HS-5 (cell line): ENCODE measurements at places on chromosomes 3 and 15.

DNA sequence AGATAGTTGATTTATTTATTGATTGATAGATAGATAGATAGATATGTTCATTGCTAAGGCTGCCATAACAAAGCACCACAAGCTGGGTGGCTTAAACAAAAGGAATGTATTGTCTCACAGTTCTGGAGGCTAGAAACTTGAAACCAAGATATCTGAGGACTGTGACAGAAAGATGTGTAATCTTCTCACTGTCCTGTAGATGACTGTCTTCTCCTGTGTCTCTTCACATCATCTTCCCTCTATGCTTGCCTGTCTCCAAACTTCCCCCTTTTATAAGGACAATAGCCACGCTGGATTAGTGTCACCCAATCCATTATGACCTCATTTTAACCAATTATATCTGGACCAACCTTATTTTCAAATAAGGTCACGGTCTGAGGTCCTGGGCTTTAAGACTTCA, 40.9 kb downstream of the GNB4 start:
- no peak for DNase-seq

GRCh38 chr15:90588427-90588826, 58.7 kb downstream of the CRTC3 start:
- DNase-seq: no peak

GRCh38 chr3:20809356-20809755, 623.4 kb upstream of the SGO1 start:
- DNase-seq: no peak

GRCh38 chr15:80172401-80172800, 19.6 kb downstream of the FAH start:
- DNase-seq: no peak

GRCh38 chr3:129035360-129036221, 25.0 kb upstream of the GP9 start:
- DNase-seq: no peak

GRCh38 chr3:152322756-152323155, 54.0 kb downstream of the MBNL1 start:
- DNase-seq: no peak

- DNase-seq: peak; percentile 18
Observed at GRCh38 chr3:48273594-48274211, 32.8 kb downstream of the ZNF589 start.

DNA sequence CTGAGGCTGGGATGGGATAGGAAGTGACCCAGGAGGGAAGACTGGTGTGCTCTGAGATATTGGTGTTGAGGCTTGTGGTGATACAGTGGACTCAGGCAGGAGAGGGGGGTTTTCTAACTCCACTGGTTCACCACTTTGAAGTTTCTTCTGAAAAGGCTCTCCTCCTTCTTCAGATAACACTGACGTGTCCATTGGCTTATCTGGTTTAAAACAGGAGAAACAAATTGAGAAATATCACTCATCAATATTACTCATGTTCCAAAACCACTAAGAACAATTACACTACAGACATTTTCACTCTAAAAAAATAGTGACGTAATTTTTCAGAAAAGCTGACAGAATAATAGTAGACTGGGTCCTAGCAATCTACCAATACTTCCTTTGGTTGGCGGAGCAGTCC, 23.1 kb downstream of the TP53BP1 start:
- DNase-seq: peak; percentile 78

DNA sequence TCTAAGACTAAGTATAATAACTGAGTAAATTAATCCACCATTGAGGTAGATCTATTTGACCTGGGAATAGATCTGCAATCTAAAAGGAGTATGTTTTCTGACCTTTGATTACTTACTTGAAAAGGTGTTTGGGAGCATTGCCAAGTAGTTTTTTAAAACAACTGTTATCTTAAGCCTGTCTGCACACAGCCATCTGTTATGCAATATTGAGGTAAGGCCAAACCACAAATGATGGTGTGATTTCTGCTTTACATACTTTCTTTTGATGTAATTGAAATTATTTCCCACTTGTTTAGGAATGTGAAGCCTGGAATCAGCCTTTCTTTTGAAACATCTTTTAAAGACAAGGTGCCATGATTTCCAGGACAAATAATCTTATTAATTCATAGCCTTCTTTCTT, 274.0 kb downstream of the BBX start:
- DNase-seq: peak; percentile 19

DNA sequence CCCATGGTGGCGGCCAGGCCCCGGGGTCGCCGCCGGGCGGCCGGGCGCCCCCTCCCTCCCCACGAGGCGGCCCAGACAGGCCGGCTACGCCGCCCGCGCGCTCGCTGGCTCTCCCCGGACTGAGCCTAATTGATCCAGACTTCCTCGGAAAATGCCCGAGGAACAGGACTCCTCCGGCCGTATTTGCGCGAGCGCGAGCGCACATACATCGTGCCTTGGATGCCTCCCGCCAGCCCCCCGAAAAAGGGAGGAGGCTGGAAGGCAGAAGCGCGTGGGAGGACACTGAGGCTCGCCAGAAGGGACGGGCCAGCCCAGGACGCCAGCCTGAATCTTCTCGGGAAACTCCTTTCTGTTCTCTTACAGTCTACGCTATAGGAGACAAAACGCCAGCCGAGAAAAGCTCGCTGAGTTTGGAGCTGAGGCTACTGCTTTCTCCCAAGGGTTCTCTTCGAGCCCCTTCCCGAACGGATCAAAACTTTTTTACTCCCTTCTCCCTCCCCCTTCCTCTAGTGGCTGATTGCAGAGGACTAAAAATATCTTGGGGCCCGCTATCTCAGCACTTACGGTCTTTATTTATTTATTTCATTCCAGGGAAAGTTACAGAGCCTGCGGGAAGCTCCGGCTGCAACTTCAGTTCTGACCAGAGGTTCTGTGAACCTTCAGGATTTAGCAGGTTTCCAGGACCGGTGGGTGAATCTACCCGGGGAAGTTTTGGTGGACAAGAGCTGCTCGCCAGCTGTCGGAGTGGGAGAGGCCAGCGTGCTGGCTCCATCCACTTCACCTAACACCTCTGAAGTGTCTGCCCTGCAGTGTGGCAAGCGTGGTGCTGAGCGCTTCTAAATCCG, at the start of gene PDZRN3:
Gene PDZRN3 (minus strand): TSS at position 121 of the 845 bp plus-strand sequence.
- DNase-seq: peak; percentile 49

- no peak for DNase-seq
Observed at GRCh38 chr3:197038679-197039462, 9.3 kb upstream of the MELTF start.

GRCh38 chr3:100144255-100144866, 30.1 kb upstream of the FILIP1L start:
- no peak for DNase-seq

- DNase-seq: no peak
Observed at GRCh38 chr3:148729476-148730055, 31.9 kb downstream of the AGTR1 start.

- no peak for DNase-seq
Observed at GRCh38 chr15:26887926-26888666, 21.2 kb downstream of the GABRA5 start.

- no peak for DNase-seq
Observed at GRCh38 chr3:38094999-38095398, 41.9 kb downstream of the ACAA1 start.

GRCh38 chr15:39834256-39834655, 51.6 kb upstream of the FSIP1 start:
- peak; percentile 56 for DNase-seq

- no peak for DNase-seq
Observed at GRCh38 chr3:113897373-113897777, 50.4 kb upstream of the ZDHHC23 start.

DNA sequence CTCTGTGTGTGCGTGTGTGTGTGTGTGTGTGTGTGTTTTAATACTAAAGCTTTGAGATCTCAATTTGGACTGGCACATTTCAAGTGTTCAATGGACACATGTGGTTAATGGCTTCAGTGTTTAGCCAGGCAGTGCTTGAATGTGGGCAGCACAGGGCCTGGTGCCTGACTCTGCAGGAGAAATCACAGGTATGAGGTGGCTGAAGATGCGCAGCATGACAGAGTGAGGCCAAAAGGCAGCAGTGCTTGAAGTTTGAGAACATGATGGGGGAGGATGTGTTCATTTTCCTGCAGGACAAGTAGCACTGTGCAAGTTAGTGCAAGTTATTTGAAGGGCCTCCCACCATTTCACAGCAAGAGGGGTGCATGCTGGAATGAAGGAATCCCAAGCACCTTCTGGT, 620.5 kb upstream of the TBL1XR1 start:
- no peak for DNase-seq

- DNase-seq: no peak
Observed at GRCh38 chr3:113548501-113548900, 16.1 kb downstream of the SIDT1 start.

GRCh38 chr3:48588230-48588629, 6.9 kb downstream of the COL7A1 start:
- DNase-seq: no peak

DNA sequence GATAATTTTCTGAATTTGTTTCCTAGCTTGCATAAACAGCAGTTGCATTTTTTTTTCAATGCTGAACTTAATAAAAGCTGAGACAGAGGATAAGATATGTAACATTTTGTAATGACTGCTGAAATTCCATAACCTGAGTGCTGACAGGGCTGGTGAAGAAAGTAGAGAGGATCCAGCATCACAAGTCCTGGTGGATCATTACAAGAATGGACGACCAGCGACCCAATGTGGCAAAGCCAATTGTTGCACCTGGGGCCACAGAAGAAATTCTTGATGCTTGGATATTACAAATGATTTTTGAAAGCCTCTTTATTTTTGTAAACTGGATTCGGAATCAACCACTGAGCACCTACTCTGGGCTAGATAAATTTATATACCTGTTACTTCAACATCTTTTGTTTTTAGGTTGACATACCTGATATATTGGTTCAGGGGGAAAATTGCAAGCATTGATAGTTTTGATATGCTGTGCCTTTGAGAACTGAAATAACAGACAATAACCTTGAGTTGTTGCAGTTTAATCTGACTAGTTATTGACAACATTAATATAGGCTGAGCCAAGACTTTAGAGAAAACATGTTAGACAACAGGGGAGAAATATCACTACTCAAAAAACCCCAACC, 3.9 kb upstream of the ACTL6A start:
- DNase-seq: peak; percentile 28

DNA sequence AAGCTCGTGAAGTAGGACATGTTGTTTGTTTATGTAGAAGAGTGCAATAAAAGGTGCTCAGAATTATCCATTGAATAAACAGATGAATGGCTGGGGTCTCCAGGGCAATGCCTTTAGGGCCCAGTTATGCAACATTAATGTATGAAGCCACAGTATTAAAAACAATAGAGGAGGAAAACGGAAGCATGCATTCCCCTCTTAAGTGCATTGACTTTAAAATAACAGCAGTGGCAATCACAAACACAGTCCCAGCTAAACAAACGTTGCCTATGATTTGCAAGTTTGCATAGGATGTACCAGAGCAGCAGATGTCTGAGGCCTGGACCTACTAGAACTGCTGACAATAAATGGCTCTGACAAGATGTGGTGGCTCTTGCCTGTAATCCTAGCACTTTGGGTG, 60.6 kb upstream of the GCNT3 start:
- DNase-seq: no peak

GRCh38 chr3:105137911-105138310, 228.8 kb upstream of the ALCAM start:
- DNase-seq: no peak

DNA sequence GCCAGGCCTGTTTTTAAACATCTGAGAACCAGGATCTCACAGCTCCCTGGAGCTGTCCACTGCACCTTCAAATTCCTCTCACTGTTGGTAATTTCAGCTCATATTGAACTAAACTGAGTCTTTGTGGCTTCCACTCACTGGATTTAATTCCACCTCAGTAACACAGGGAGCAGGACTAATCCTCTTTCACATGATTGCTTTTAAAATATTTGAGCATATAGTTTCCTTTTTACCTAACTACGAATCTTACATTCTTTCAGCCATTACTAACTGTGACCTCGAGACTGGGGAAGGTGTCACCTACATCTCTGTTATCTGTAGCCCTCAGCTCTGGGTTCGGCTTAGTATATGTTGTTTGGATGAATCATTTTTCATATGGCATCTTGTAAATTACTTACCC, 194.3 kb upstream of the C2CD4B start:
- no peak for DNase-seq

DNA sequence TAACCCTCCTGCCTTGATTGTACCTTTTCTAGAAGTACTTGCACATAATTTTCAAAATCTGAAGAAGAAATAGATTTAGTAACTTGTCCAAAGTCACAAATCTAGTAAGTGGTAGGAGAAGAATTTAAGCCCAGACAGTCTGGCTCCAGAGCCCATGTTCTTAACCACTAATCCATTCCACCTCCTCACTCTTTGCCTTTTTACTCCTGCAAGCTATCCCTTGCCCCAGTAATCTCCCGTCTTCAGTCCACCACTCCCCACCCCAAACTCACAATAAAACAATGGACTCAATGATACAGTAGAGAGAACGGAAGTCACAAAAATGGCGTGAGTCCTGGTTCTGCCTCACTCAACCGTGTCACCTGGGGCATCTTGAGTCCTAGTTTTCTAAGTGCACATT, 48.7 kb downstream of the SETMAR start:
- DNase-seq: no peak

- DNase-seq: no peak
Observed at GRCh38 chr3:112744825-112745566, 101.7 kb downstream of the CD200R1L start.

DNA sequence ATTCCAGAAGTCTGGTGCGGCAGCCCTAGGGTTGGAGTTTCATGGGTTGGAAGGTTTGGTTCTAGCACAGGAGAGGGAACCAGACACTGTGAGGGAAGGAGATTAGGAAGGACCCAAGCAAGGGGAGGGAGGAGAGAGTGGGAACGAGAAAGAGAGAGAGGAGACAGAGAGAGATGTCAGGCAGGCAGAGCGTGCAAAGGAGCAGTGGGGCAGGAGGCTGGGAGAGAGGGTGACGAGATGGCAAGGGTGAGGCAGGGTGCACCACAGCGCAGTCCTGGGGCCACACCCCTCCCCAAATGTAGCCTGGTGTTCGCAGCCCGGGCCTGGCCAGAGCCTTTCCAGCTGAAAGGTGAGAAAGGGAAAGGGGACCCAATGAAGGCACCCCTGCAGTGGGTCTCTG, 162.9 kb upstream of the TLE3 start:
- no peak for DNase-seq

DNA sequence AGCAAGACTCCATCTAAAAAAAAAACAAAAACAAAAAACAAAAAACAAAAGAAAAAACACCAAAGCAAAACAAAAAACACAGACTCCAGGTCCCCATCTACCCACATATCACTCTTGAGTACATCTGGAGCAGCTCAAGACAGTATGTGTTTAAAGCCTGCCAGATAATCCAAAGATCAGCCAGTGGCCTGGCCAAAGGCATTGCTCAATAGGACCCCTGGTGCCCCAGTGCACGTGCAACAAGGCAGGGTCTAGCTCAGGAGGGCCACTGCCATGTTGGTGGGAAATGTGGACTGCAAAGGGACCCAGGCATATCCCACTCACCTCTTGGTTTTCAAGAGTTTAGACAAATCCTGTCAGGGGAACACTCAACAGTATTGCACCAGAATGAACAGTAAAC, 279.5 kb downstream of the RPLP1 start:
- DNase-seq: no peak

GRCh38 chr15:101568309-101568708, 78.8 kb upstream of the PCSK6 start:
- DNase-seq: no peak

GRCh38 chr3:71602256-71602655, 18.7 kb upstream of the FOXP1 start:
- DNase-seq: no peak

- DNase-seq: no peak
Observed at GRCh38 chr3:59908701-59909100, 858.9 kb upstream of the CFAP20DC start.

- DNase-seq: no peak
Observed at GRCh38 chr3:112675943-112676535, 35.1 kb upstream of the CCDC80 start.

GRCh38 chr3:141915766-141916165, 39.3 kb downstream of the ATP1B3 start:
- DNase-seq: no peak

- DNase-seq: peak; percentile 36
Observed at GRCh38 chr3:63818282-63819150, 583 bp upstream of the C3orf49 start.
